Heart left ventricle (tissue), 16 donors: ENCODE measurements at places on chromosomes 3 and 15. TPM values are rescaled to one million over a fixed set of nuclear protein-coding genes. Genes with fewer than 3 reads are reported as not detected.
A peak's percentile ranks its signal among the peaks of the same experiment; 100 is the strongest.

- H3K27ac ChIP-seq, result no peak overlapping the region
- H3K4me3 ChIP-seq, result no peak overlapping the region
- no peaks in the 10 kb centered on the region for H3K36me3 ChIP-seq
- no peak for DNase-seq
Measured at GRCh38 chr3:160828880-160829279, 72.8 kb downstream of the PPM1L start.

GRCh38 chr3:185325946-185326791 lies 36.8 kb upstream of the MAP3K13 start:
- no peak overlapping the region for H3K4me3 ChIP-seq
- no peak overlapping the region for H3K27ac ChIP-seq
- H3K36me3 ChIP-seq, result no peaks in the 10 kb centered on the region
- no peaks in the 10 kb centered on the region for H3K27me3 ChIP-seq

DNA sequence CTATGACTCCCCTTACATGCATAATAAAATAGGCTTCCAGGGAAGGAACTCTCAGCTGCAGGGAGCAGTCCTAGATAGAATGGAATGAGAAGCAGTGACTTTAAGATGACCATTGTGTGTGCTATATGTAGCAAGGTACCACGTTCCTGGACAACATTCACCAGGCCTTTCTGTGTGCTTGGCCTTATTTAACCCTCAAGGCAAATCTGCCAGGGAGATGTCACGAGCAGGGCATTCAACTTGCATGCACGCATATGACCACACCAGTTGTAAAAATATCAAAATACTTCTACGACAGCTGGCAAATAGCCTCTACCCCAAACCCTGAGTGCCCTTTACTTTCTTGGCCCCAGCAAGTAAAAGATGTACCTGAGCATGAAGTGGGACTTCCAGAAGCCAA lies 197.3 kb upstream of the ST8SIA2 start:
- DNase-seq, result no peak
- H3K36me3 ChIP-seq, result no peaks in the 10 kb centered on the region

DNA sequence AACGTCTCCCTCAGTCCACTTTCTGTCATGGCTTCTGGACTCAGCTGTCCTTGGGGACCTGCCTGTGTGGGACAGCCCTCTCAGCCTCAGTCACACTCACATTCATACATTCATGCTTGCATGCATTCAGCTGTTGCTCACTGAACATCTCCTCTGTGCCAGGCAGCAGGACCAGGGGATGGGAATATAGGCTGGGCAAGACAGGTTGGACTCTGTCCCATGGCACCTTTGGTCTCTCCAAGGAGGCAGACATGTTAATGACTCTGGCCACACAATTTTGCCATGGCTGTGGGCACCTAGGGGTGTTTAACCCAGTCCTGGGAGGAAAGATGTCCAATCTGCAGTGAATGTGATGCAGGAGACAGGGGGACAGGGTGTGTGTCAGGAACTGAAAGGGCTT lies 7.8 kb upstream of the DNAH1 start:
- DNase-seq, result no peak
- H3K4me1 ChIP-seq, result no peaks in the 10 kb centered on the region
- no peak overlapping the region for H3K27ac ChIP-seq
- no peaks in the 10 kb centered on the region for H3K27me3 ChIP-seq

- DNase-seq, result peak; percentile 24
- no peak overlapping the region for H3K4me3 ChIP-seq
- no peaks in the 10 kb centered on the region for H3K4me1 ChIP-seq
- H3K36me3 ChIP-seq, result no peaks in the 10 kb centered on the region
Measured at GRCh38 chr3:70108072-70108471, 108.5 kb downstream of the SAMMSON start.

DNA sequence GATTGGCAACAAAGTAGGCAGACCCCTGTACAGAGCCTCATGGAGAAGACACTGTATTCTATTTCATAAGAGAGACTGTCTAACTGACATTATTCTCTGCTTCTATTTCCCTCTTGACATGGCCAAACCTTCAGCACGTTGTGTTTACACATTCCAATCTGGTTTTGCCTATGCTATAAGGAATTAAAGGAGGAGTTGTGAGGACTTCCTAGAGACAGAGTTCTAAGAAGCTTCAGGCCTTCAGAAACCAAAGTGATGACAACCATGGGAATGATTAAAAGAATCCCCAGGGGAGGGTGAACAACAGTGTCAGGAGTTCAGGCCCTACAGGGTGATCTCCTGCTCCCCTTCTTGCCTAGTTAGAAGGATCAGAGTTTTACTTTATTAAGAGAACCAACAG lies 44.9 kb upstream of the CAPN7 start:
- H3K4me3 ChIP-seq, result no peak overlapping the region
- peaks cover 5% of the 10 kb centered on the region for H3K27me3 ChIP-seq
- H3K27ac ChIP-seq, result no peak overlapping the region
- no peaks in the 10 kb centered on the region for H3K36me3 ChIP-seq

GRCh38 chr15:34883042-34883441 lies 86.5 kb downstream of the AQR start:
- no peaks in the 10 kb centered on the region for H3K27me3 ChIP-seq
- DNase-seq, result no peak
- H3K4me1 ChIP-seq, result no peaks in the 10 kb centered on the region
- H3K36me3 ChIP-seq, result peaks cover 41% of the 10 kb centered on the region
- H3K4me3 ChIP-seq, result no peak overlapping the region

- DNase-seq, result no peak
- H3K27me3 ChIP-seq, result no peaks in the 10 kb centered on the region
- H3K4me3 ChIP-seq, result no peak overlapping the region
- H3K4me1 ChIP-seq, result peaks cover 5% of the 10 kb centered on the region
Measured at GRCh38 chr3:120304616-120305015, 19.6 kb upstream of the GPR156 start.

DNA sequence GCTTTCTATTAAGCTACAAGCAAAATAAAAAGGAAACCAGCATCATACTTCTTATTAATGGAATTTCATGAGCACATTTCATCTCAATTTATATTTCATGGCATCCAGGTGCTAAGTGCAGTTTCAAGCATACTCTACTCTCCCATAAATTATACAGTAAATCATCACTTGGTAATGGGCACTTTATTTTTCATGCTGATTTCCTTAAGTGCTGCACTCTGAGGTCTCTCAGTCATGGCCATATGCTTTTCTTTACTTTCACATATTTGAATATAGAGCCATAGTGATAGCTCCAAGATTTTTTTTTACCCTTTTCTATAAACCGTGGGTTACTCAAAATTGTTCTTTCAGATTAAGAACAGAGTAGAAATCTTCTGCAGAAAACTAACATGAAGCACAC lies 1505.7 kb upstream of the CADM2 start:
- no peak overlapping the region for H3K4me3 ChIP-seq
- no peak for DNase-seq
- H3K4me1 ChIP-seq, result no peaks in the 10 kb centered on the region

DNA sequence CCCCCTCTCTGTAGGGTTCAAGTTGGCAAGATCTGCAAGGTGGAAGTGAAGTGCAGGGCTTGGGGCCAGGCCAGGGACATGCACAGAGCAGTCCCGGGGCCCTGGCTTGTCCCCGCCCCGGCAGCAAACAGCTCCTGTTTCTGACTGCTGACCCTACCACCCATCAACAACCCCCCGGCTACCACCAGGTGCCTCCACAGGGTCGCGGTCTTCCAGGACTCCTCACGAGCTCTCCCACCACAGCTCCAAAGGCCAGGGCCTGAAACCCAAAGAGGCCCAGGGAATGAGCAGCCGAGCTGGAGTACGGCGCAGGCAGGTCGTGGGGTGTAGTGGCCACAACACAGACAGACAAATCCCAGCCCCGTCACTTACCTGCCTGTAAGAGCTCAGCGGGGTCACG lies 121.3 kb upstream of the SMAD3 start:
- H3K4me1 ChIP-seq, result peaks cover 11% of the 10 kb centered on the region
- no peaks in the 10 kb centered on the region for H3K27me3 ChIP-seq
- no peak for DNase-seq
- no peak overlapping the region for H3K27ac ChIP-seq

- no peaks in the 10 kb centered on the region for H3K27me3 ChIP-seq
- peaks cover 5% of the 10 kb centered on the region for H3K4me1 ChIP-seq
- no peak overlapping the region for H3K4me3 ChIP-seq
- no peaks in the 10 kb centered on the region for H3K36me3 ChIP-seq
- H3K27ac ChIP-seq, result no peak overlapping the region
Measured at GRCh38 chr3:139226731-139227130, 117.1 kb upstream of the MRPS22 start.

GRCh38 chr15:40054605-40054854 lies 15.5 kb upstream of the SRP14 start:
- no peaks in the 10 kb centered on the region for H3K36me3 ChIP-seq
- H3K27ac ChIP-seq, result no peak overlapping the region
- no peak for DNase-seq
- H3K4me3 ChIP-seq, result no peak overlapping the region
- H3K27me3 ChIP-seq, result no peaks in the 10 kb centered on the region

GRCh38 chr15:36251450-36251849 lies 328.0 kb upstream of the CDIN1 start:
- no peak overlapping the region for H3K4me3 ChIP-seq
- H3K36me3 ChIP-seq, result no peaks in the 10 kb centered on the region
- DNase-seq, result no peak
- H3K27ac ChIP-seq, result no peak overlapping the region
- H3K27me3 ChIP-seq, result no peaks in the 10 kb centered on the region

GRCh38 chr3:31288224-31288623 lies 244.5 kb upstream of the STT3B start:
- H3K4me1 ChIP-seq, result peaks cover 14% of the 10 kb centered on the region
- H3K36me3 ChIP-seq, result no peaks in the 10 kb centered on the region
- DNase-seq, result no peak
- no peak overlapping the region for H3K27ac ChIP-seq

GRCh38 chr15:99475754-99476412 lies 89.9 kb upstream of the MEF2A start:
- DNase-seq, result no peak
- H3K36me3 ChIP-seq, result no peaks in the 10 kb centered on the region
- peak overlapping the region; percentile 79 for H3K27ac ChIP-seq
- H3K4me3 ChIP-seq, result no peak overlapping the region
- no peaks in the 10 kb centered on the region for H3K27me3 ChIP-seq

DNA sequence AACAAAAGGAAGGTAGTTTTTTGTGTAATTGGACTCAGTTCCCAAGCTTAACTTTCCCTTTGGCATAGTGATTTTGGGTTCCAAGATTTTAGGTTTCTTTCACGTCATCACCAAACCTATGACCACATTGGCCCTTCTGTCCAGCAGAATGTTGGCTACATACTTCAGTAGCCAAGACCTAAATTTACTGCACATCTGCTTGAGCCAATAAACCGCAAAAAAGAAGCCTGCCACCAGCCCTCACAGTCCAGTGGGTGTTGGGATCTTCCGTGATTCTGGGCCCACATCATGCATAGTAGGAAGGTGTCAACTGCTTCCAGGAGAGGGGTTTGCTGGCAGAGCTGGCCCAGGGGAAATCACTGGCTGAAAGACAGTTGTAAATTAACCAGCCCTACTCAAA lies 57.6 kb upstream of the LIPC start:
- H3K36me3 ChIP-seq, result no peaks in the 10 kb centered on the region
- DNase-seq, result no peak
- H3K27ac ChIP-seq, result no peak overlapping the region
- H3K4me1 ChIP-seq, result no peaks in the 10 kb centered on the region
- no peak overlapping the region for H3K4me3 ChIP-seq

GRCh38 chr3:116444819-116445310 lies 422 bp downstream of the LSAMP start:
- H3K36me3 ChIP-seq, result no peaks in the 10 kb centered on the region
- peak overlapping the region; percentile 42 for H3K4me3 ChIP-seq
- H3K27ac ChIP-seq, result peak overlapping the region; percentile 52
- H3K27me3 ChIP-seq, result peaks cover 29% of the 10 kb centered on the region
- peak; percentile 18 for DNase-seq
- no peaks in the 10 kb centered on the region for H3K4me1 ChIP-seq

- no peaks in the 10 kb centered on the region for H3K36me3 ChIP-seq
- no peak overlapping the region for H3K4me3 ChIP-seq
- DNase-seq, result no peak
- H3K4me1 ChIP-seq, result peaks cover 9% of the 10 kb centered on the region
- no peak overlapping the region for H3K27ac ChIP-seq
Measured at GRCh38 chr3:130341388-130341787, 4.1 kb upstream of the COL6A5 start.

DNA sequence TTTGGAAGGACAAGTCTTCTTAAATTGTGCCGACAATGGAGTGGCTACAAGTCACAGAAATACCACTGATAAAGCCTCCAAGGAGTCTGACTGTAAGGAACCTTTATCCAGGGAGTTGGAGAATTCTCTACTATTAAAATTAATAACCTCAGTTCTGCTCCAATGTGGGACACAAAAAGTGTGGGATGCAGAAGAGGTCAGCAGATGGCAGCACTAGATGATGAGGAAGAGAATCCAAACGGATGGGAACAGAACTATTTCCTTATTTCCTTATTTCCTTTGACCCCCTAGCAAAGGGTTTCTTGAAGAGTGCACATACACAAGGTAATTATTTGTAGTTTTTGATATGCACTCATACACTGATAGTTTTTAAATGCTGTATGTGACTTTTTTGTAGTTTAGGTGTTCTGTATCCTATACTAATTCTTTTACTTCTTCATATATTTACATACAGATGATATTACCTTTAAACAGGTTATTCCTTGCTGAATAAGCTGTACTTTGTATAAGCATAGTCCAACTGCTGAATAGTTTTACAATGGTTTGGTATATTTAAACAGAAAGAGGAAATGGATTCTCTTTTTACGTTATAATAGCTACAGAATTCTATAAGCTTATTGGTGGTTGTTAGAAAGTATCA lies 25.6 kb upstream of the NLGN1 start:
- no peaks in the 10 kb centered on the region for H3K4me1 ChIP-seq
- no peak for DNase-seq
- no peak overlapping the region for H3K27ac ChIP-seq
- H3K4me3 ChIP-seq, result no peak overlapping the region
- H3K36me3 ChIP-seq, result no peaks in the 10 kb centered on the region

- no peak for DNase-seq
- H3K4me1 ChIP-seq, result no peaks in the 10 kb centered on the region
- no peak overlapping the region for H3K4me3 ChIP-seq
Measured at GRCh38 chr3:189316296-189317019, 144.7 kb downstream of the TPRG1 start.

PLA2G4E gene
- total RNA-seq, result not detected

TMEM266 gene
- total RNA-seq, result 0.15 TPM

MKRN2OS gene
- total RNA-seq, result not detected

ACTC1 gene
- total RNA-seq, result 8,598 TPM

CLDN16 gene
- total RNA-seq, result 0.41 TPM

NR1I2 gene
- not detected for total RNA-seq

TRIM71 gene
- not detected for total RNA-seq

GOLGA8R gene
- total RNA-seq, result 4.4 TPM

ZKSCAN7 gene
- 2.1 TPM for total RNA-seq
